ENCODE measurements at places on chromosomes 11 and 22.

DNA sequence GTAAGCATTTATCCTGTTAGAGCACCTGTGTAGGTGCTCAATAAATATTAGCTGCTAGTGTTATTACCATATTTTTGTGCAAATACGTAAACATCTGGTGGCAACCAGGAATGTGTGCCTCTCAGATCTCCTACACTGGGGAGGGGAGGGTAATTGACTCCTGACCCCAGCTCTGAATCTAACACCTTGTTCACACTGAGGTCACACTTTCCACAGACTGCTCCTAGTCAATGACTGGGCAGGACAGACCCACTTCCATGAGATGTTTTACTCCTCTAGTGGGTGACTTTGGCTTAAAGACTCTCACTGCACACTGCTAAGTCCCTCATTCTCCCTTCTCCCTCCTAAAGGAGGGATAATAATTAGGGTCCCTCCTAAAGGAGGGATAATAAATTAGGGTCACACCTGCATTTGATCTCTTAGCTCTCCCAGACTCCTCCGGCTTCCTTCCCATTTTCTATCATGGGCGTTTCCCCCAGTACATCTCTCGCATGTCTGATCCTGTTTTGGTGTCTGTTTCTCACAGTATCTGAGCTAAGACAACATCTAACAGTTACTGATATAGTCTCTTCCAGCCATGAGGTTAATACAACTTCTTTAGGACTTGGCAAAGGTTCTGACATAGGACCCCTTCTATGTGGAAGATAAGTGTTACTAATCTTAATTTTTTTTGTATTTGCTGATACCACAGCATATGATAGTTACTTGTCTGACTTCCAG lies 8.0 kb downstream of the CSTPP1 start:
- DNase-seq = no peak

GRCh38 chr22:22144858-22145257 lies 99.7 kb upstream of the VPREB1 start:
- no peak for DNase-seq

DNA sequence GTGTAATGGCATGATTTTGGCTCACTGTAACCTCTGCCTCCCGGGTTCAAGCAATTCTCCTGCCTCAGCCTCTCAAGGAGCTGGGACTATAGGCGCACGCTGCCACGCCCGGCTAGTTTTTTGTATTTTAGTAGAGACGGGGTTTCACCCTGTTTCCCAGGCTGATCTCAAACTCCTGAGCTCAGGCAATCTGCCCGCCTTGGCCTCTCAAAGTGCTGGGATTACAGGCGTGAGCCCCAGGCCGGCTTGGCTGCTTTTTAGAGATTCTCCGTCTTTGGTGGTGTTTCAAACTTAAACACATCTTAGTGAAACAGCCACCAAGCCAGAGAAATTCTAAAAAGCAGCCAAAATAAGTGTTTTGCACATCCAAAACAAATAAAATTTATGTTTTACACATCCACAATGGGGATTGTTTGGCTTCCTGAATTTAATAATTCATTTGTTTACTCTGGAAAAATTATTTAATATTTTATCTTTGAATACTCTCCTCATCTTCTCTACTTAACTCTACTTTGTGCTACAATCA lies 18.4 kb downstream of the BCL2L13 start:
- DNase-seq = no peak

DNA sequence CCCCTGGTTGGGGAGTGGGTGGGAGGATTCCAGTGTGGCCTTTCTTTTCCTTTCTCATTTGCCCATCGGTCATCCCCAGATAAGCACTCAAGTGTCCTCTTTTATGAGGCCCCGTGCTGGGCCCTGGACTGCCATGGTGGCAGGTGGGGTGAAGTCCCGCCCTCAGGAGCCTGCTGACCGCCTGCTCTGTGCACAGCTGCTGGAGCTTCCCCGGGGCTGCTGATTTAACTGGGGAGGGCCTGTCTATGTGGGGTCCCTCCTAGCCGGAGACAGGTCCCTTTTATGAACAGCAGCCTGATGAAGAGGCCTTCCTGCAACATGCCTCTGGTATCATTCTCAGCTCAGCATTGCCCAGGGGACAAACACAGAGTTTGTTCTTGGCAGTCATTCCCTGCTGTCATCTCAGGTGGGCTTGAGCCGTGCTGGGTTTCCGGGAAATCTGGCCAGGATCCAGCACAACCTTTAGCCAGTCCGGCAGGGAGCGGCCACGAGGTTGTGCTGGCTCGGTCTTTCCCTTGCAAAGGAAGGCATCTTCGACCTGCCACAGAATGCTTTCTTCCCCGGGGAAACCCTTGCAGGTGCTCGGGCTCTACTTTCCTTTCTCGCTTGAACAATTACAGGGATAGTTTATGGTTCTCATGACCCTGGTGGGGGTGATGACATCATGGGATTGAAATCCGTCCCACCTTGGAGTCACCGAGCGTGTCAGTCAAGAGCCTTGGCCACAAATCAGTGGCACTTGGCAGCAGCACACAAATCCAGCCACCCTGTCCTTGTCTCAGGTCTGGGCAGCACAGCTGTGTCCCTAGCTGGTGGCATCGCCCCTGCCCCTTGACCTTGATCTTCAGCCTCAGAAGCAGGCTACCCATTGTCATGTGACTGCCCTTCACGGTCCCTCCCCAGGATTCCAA lies 20.1 kb downstream of the ST14 start:
- DNase-seq = peak; percentile 76

DNA sequence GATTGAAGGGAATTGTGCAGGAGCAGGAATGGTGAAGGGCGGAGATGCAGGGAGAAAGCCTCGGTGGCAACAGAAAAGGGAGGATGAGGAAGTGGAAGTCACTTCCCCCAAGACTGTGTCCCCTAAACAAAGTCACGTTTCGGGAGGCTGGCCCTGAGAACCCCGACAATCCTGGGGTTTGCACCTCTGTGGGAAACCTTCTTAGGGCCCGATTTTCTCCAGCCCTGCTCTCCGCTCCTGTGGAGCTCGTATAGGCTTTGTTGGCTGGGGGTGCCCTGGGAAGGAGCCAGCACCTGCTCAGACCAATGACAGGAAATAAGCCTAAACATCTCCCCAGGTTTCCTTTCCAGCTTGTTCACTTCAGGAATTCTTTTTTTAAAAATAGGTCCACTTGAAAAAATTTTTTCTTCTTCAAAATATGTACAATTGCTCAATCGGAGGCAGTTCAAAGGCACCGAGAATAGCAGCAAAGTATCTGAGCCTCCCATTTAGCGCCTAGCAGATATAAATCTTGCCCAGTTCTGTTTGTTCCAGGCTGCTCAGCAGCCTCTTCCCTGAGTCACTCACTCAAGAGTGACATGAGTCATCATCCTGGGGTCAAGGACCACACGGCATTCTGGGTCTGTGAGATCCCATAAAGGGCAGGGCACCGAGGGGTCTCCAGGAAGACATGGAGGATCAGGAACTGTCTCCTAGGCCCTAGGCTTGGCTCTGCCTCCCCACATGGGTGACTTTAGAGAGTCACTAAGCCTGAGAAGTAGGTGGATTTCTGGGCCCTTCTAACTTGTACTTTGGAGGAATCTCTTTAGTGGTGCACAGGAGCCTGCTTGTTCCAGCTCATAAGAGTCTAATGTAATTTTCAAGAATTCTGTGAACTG lies 34.0 kb downstream of the IRAG1 start:
- no peak for DNase-seq

DNA sequence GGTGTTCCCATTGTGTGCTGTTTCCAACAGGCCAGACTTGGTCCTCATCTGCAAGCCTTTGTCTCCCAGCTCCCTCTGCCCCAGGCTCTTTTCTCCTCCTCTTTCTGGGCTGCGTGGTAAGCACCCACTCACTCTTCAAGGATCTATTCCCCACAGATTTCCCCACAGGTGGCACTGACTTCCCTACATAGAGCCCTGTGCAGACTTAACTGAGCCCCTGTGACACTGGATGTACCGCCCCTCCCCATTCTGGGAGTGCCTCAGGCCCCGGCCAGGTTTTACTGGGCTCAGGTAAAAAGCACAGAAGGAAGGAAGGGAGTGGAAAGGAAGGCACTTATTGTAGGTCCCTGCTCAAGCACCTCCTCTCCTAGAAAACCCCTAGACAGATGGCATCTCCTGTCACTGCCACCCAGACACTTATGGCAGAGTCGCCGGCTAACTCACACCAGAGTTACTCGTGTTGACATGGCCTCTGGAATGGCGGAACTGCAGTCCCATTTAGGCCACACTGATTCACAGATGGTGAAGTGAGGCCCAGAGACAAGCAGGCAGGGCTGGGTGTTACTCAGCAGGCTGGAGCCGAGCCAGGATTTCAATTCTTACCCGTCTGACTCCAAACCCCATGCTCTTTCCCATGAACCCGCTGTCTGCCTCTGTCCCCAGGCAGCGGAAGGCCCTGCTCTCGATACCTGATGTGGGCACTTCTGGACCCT lies 47.2 kb downstream of the LRRC32 start:
- DNase-seq = no peak

DNA sequence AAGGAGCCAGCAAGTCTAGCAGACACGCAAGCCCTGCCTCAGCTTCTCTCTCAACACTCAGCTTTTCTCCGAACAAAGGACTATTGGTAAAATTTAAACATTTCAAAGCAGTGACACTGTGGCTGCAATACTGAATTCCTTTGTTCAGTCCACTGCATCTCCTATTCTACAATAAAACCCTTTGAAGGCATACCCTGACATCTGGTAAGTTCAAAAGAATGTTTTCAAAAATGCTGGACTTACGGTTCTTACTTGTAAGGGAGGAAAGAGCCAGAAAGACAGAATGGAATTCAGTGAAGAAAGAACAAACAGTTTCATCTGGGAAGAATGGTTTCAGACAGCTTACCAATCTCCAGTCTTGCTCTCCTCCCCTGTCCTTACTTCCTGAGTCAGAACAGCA lies 12.7 kb upstream of the OR8K1 start:
- no peak for DNase-seq

GRCh38 chr22:29359469-29359868 lies 28.9 kb downstream of the AP1B1 start:
- peak; percentile 37 for DNase-seq

- DNase-seq = no peak
Measured at GRCh38 chr22:28229566-28230485, 310.8 kb upstream of the PITPNB start.

DNA sequence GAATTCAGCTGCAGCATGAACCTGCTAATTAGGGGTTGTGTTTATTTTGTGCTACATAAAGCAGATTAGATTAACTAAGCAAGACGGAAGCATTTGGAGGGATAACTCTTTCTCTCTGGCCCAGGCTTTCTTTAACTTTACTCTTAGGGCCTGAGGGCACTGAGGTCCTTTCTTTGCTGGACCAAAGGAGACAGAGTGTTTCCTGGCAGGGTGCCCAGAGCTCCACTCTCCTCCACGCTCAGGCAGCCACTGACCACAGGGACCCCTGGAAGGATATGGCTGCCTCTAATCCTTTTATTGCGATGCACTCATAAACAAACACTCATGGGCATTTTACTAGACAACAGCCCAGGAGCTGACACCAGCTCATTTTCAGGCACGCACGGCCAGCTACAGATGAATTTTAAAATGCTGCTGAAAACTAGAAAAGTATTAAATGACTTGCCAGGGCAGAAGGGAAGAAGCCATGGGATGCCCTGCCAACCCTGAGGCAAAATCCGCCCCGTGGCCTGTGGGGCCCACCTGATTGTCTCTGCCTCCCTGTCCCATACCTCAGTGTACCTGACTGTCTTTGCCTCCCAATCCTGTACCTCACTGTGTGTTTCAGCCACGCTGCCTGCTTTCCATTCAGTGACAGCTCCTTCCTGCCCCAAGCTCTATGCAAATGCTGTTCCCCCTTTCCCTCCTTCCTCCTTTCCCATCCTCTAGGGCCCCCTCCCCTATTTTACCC lies 192.6 kb upstream of the NAV2 start:
- no peak for DNase-seq

DNA sequence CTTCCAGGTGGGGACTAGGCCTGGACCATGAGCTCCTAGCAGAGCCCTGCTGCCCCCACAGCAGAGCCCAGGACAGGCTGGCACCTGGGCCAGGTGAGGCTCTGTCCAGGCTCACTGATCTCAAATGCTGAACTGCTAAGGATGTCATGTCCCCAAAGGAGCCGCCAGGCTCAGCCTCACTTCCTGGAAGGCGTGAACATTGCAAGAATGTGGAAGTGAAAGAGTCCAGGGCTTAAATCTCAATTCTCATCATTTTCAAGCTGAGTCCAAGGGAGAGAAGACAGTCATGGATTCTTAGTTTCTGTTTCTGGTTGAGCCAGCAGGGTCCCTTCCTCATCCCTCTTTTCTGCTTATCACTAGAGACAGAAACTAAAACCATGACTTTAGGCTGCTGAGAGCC lies 5.0 kb downstream of the ASCL2 start:
- DNase-seq = peak; percentile 58

GRCh38 chr11:65307298-65308229 lies 7.1 kb upstream of the CDC42EP2 start:
- DNase-seq = no peak

- no peak for DNase-seq
Measured at GRCh38 chr22:19207884-19208283, 29.3 kb upstream of the SLC25A1 start.

- DNase-seq = no peak
Measured at GRCh38 chr11:111265421-111265820, 19.9 kb downstream of the POU2AF2 start.

DNA sequence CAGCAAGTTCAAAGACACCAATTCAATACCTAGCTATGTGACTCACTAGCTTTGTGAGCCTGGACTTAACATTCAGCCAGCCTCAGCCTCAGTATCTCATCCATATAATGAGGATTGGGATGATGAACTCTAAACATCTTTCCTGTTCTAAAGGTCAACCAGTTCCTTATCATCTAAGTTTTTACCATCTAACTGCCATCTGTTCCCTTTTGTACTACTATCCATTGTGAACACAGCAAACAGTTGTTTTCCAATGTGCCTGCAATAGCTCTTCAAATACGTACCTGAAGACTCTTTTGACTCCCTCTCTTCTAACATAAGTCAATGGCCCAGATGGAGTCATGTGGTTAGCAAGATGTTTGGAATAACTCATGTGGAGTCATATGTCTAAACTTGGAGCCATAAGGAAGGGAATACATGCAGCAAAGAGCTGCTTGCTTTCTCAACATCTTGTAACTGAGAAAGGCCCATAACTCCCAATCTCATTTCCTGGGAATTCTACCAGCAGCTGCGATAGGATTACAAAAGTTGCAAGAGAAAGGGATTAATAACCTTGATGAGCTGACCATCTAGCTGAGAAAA lies 19.4 kb downstream of the SYTL2 start:
- DNase-seq = no peak

DNA sequence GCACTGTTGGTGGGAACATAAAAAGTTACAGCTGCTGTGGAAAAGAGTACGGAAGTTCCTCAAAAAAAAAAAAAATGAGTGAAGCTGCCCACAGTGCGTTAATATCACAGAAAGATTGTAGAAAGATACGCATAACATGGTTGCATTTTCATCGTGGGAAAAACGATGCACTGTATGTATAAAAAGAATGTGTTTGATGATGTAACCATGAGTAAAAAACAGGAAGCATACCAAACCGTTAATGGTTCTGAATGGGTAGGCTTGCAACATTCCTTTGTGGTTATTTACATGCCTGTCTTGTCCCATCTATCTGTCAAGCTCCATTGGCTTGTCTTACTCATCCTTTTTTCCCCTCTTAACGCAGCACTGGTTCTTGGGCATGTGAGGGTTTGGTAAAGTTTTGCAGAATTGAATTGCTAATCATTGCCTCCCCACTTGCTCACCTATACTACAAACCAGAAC lies 33.8 kb upstream of the DKK3 start:
- no peak for DNase-seq

Measured in OCI-LY7 (cell line).